ENCODE measurements at places on chromosomes 7 and 10.

DNA sequence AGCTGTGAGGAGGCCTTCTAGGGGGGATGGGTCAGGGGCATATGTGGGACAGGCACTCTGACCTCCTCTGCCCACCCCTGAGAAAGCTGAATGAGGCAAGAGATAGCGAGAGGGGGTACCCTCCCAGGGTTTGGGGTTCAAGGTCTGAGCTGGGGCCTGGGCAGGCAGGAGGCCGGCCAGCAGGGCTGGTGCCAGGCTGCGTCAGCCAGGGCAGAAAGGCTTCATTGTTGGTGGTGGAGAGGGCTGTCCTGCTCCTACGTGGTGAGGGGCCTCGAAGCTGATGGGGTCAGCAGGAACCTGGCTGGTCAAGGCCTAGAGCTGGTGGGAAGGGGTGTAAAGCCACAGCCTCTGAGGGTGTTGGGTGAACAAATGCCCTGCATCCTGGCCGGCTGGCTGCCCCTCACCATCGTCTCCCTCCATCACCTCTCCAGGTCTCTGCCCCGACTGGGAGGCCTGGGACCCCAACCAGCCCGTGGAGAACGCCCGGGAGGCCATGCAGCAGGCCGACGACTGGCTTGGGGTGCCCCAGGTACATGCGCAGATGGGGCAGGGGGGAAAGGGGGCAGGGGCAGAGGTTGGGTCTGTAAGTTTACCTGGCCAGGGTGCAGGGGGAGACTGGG lies 6.6 kb downstream of the FLNC start:
- DNase-seq: no peak

- no peak for DNase-seq
Measured at GRCh38 chr7:90957883-90958282, 306.4 kb upstream of the FZD1 start.

GRCh38 chr10:92844746-92845145 lies 3.6 kb upstream of the EXOC6 start:
- DNase-seq: no peak

GRCh38 chr10:72260976-72261783 lies 12.5 kb upstream of the DDIT4 start:
- DNase-seq: peak; percentile 91

DNA sequence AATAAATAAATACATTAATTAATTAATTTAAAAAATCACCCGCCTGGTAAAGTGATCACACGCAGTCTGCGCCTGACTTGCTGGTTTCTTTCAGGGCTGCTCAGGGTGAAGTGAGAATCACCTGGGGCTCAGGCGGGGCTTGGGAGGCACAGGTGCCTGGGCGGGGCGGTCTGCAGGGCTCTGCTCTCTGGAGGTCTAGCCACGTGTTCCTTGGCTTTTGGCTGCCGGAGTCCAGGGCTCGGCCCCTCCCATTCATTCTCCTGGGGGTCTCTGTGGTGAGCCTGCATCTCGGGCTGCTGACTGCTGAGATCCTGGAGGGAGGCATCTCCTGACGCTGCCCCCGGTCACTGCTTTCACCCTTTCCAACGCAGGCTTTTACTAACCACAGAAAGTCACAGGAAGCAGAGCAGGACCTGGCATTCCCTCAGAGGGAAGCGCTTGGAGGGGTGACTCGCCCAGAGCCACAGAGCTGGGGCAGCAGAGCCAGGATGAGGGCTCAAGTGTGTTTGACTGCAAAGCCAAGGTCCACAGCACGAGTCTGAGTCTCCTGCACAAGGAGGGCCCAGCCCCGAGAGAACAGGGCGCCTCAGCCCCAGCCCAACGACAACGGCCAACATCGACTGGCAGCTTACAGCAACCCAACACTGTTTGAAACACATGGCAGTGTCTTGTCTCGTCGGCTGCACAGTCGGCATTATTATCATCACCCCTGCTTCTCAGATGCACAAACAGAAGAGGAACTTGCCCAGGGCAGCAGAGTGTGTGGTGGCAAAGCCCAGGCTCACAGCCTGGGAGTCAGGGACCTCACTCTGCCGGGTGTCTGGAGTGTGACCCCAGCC lies 22.4 kb upstream of the MNX1 start:
- no peak for DNase-seq

GRCh38 chr10:84543948-84544347 lies 215.6 kb downstream of the CCSER2 start:
- peak; percentile 23 for DNase-seq

- no peak for DNase-seq
Measured at GRCh38 chr7:32056767-32057166, 13.4 kb downstream of the PDE1C start.

DNA sequence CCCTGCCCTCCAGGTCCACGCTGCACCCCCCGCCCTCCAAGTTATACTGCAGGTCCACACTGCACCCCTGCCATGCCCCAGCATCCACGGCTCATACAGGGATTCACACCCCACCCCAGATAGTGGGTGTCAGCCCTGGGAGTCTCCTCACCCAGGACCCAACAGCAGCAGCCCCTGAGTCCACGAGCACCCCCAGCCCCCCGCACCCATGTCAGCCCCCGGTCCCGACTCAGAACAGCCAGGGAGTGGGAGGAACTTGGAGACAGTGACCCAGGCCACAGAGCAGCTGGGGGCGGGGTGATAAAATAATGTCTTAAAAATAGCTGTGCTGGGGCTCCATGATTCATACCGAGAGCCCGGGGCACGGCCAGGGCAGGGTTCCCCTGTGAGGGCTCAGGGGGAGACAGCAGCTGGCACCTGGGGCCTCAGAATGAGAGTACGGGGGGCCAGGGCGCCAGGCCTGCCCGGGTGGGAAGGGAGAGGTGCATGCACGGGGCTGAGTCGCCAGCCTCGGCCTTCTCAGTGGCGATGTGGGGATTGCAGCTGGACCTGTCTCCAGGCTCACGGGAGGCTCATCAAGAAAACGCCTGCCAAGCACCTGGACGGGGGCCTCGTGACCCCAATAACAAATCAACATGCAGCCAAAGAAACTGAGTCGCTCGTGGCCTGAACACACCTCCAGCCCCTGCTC lies 29.8 kb downstream of the ADAP1 start:
- DNase-seq: no peak

GRCh38 chr10:33287112-33287511 lies 47.4 kb downstream of the NRP1 start:
- DNase-seq: no peak

DNA sequence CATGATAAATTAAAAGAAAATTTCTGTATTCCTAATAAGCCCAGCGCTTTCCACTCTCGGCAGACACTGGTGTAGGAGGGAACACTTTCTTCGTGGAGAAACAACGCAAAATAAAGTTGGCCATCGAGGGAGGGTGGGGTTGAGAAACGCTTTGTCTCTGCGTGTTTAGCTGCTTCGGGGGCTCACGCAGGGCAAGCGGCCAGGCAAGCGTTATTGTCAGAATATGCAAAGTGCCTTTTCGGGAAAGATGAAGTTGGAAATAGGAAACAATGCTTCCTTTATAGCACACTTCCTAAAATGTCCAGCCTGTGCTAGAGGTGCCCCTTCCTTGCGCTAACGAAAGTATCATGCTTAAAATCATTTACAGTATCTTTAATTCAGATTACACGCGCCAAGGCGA lies 1.9 kb upstream of the EBF3 start:
- DNase-seq: no peak

- no peak for DNase-seq
Measured at GRCh38 chr10:118573512-118573911, 21.9 kb downstream of the PRLHR start.

- no peak for DNase-seq
Measured at GRCh38 chr10:92492748-92493240, 81.1 kb downstream of the IDE start.

GRCh38 chr7:70797109-70797514 lies 334.8 kb upstream of the GALNT17 start:
- DNase-seq: no peak
